ENCODE measurements at places on chromosomes 2 and 18.

DNA sequence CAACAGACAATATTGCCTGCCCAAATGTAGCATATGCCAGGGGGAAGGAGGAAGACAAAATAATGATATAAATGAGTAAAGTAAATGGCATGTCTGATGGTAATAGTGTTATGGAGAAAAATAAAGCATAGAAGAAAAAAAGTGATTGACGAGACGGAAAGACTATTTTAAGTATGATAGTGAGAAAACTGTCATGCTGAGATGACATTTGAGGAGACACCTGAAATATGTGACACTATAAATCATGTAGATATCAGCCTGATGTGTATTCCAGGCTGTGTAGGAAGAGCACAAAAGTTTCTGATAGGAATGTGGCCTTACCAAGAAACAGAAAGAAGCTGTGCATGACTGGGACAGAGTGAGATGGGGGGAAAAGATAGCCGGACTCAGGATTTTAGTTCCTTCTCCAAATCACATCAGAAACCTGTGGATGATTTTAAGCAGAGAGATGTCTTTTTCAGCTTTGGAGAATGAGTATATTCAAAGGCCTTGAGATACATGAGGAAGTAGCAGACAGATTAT is 387.3 kb upstream of the SYT4 start:
- no peak for DNase-seq

- no peak for DNase-seq
These were observed 152.4 kb upstream of the NCK2 start for GRCh38 chr2:105592288-105592687.

DNA sequence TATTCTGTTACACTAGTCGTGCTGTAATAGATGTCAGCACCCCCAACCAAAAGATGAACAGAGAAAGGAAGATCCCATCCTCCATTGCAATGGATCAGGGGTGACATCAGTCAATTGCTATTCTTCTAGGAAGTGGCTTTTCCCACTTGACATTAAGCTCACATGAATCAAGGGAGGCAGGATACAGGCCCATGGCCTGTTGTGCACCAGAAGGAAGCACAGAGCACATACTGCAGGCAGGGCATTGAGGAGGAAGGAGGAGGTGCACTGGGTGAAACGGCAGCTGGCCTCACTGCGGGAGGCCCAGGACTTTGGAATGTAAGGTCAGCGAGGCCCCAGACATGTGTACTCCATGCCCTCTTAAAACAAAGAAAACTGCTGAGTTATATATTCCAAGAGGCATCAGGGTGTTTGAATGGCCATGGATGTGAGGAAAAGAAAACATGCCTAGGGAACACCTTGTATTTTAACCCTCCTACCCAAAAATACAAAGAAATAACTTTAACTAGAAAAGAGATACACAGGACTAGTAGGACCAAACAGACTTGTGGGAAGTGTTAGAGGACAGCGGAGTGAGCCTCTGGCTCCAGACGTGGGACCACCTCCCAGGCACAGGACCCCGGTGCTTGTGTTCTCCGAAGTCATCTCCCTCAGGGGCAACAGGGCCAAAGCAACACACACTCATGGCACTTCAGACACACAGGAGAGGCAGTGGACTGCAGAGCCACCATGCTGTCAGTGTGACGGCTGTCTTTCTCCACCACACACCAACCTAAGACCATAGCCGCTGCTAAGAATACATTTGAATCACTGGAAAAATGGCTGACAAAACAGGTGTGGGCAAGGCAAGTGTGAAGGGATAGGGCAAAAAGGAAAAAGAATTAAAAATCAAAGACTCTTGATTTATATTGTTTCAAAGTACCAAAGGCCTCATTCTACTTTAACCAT is 51.4 kb upstream of the RIOK3 start:
- peak; percentile 58 for DNase-seq

- DNase-seq: no peak
These were observed 22.3 kb downstream of the SLC35F5 start for GRCh38 chr2:113734185-113734584.

GRCh38 chr2:129733579-129733978 is 245.9 kb upstream of the RAB6C start:
- no peak for DNase-seq

All from renal pelvis (tissue), 12 donors.